ENCODE measurements at places on chromosomes 7 and 10. TPM values are rescaled to one million over a fixed set of nuclear protein-coding genes. Genes with fewer than 3 reads are reported as not detected.
A peak's percentile ranks its signal among the peaks of the same experiment; 100 is the strongest.

GRCh38 chr10:44105696-44106095 lies 279.2 kb downstream of the CXCL12 start:
- H3K4me3 ChIP-seq: no peak overlapping the region
- H3K36me3 ChIP-seq: no peaks in the 10 kb centered on the region
- H3K4me1 ChIP-seq: no peaks in the 10 kb centered on the region
- no peak for DNase-seq
- no peaks in the 10 kb centered on the region for H3K27me3 ChIP-seq

DNA sequence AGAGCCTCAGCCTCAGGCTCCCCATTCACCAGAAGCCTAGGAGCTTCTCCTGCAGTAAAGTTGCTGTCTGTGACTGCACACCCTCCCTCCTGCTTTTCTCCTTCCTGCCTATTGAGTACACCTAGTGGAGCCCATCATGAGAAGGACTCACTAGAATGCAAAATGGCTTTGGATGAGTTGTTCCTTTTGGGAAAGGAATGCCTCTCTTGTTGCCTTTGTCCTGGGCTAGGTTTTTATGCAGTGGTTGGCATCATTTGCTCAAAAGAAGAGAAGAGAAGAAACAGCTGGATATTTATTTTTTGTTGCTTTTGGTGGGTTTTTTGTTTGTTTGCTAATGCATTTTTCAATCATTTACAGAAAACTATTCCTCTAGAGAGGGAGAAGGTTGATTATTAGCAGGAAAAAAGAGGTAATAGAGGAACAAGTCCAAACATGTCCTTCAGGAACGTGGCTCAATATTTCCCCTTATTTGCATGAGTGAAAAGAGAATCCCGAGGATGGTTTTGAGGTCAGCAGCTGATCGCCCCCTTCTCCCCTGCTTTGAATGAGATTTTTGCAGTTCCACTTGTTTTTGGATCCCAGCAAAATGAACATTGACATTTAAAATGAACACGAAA lies 369.9 kb upstream of the NRP1 start:
- no peaks in the 10 kb centered on the region for H3K36me3 ChIP-seq
- no peak for DNase-seq
- H3K27me3 ChIP-seq: peaks cover 18% of the 10 kb centered on the region
- H3K4me1 ChIP-seq: no peaks in the 10 kb centered on the region

DNA sequence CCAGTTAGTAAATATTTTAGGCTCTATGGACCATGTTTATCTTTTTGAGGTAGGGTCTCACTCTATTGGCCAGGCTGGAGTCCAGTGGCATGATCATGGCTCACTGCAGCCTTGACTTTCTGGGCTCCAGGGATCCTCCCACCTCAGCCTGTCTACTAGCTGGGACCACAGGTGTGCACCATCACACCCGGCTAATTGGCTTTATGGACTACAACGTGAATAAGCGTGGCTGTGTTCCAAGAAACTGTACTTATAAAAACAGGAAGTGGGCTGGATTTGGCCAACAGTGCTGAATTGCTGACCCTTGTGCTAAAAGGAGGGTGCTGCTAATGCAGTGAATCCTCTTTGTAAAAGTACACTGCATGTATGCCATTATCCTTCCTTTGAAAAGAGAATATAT lies 111.7 kb upstream of the CDK13 start:
- H3K27me3 ChIP-seq: peaks cover 55% of the 10 kb centered on the region
- DNase-seq: no peak
- no peak overlapping the region for H3K27ac ChIP-seq
- no peaks in the 10 kb centered on the region for H3K36me3 ChIP-seq
- no peak overlapping the region for H3K4me3 ChIP-seq

- H3K36me3 ChIP-seq: no peaks in the 10 kb centered on the region
- no peak overlapping the region for H3K4me3 ChIP-seq
- H3K4me1 ChIP-seq: peaks cover 16% of the 10 kb centered on the region
- H3K27ac ChIP-seq: no peak overlapping the region
Observed at GRCh38 chr10:70433581-70434280, 7.8 kb downstream of the NODAL start.

DNA sequence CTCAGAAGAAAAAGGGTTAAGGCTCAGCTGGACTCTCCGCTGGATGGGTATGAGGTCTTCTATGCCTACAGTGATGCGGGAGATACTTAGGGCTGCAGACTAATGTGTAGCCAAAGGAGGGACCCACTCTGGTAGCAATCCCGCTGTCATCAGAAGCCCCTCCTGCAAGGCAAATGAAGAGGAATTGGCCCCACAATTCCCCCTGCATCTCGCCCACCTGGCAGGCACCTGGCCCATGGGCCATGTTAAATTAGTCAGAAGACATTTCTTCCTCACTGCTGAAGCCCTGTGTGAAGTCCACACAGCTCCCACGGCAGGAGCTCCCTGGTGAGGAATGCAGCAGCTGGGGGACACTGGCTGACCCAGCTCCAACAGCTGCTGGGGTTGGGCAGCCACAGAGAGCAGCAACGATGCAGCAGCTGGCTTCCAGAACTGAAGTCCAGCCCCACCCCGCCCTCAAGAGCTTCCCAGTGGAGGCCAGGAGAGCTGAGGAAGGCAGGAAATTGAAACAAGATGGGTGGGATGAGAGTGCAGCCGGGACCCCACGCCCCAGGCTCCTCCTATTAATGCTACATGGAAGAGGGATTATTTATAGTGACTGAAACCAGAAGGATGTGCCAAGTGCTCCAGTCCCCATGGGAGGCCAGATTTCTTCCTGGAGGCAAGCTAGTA lies 5.5 kb downstream of the VSTM4 start:
- no peaks in the 10 kb centered on the region for H3K4me1 ChIP-seq
- H3K27me3 ChIP-seq: peaks cover 29% of the 10 kb centered on the region
- DNase-seq: no peak
- no peaks in the 10 kb centered on the region for H3K36me3 ChIP-seq
- H3K27ac ChIP-seq: no peak overlapping the region

DNA sequence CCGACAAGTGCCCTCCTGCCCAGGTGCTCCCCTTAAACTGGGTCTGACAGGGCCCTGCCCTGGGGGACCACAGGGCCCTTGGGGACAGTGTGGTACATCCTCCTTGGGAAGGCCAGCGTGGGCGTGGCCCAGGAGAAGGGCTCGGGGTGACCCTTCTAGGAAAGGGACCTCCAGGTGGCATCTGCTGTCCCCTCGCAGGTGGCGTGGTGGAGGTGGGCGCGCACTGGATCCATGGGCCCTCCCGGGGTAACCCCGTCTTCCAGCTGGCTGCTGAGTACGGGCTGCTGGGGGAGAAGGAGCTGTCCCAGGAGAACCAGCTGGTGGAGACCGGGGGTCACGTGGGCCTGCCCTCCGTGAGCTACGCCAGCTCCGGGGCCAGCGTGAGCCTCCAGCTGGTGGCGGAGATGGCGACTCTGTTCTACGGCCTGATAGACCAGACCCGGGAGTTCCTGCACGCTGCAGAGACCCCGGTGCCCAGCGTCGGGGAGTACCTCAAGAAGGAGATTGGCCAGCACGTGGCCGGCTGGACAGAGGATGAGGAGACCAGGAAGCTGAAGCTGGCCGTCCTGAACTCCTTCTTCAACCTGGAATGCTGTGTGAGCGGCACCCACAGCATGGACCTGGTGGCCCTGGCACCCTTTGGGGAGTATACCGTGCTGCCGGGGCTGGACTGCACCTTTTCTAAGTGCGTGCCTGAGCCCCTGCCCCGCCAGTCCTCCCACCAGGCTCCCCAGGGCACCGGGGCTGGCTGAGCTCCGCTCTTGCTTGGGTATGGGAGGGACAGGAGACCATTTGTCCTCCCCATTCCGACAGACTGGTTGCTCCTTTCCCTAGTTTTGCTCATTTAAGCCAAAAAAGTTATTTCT lies 972 bp downstream of the PAOX start:
- no peaks in the 10 kb centered on the region for H3K36me3 ChIP-seq
- H3K4me1 ChIP-seq: no peaks in the 10 kb centered on the region
- no peaks in the 10 kb centered on the region for H3K27me3 ChIP-seq

DNA sequence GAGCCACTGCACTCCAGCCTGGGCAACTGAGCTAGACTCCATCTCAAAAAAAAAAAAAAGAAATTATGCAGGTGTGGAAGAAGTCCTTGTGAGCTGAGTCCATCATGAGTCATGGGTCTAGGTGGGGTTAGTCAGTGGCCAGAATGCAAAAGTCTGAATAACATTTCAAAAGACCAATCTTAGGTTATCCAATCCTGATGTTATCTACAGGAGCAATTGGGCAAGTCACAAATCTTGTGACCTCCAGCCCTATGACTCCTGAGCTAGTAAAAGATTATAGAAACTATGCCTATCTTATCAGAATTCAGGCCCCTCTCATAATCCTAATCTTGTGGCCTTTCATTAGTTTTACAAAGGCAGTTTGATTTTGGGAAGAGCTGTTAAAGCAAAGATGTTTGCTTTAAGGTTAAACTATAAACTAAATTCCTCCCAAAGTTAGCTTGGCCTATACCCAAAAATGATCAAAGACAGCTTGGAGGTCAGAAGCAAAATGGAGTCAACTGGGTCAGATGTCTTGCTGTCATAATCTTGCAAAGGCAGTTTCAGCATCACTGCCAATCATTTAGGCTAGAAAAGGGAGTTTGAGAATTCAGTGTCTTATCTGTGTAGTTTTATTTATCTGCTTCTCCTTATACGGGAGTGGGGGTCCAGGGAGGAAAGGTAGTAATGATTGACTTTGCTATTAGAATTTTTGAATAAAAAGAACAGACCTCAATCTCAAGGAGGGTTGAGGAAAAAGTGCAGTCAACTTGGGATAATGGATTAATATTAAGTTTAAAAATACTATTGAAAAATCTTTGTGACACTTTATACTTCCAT lies 71.2 kb upstream of the TRIM24 start:
- H3K27me3 ChIP-seq: no peaks in the 10 kb centered on the region
- no peak overlapping the region for H3K4me3 ChIP-seq
- H3K36me3 ChIP-seq: no peaks in the 10 kb centered on the region
- H3K4me1 ChIP-seq: no peaks in the 10 kb centered on the region
- no peak for DNase-seq
- H3K27ac ChIP-seq: no peak overlapping the region

DNA sequence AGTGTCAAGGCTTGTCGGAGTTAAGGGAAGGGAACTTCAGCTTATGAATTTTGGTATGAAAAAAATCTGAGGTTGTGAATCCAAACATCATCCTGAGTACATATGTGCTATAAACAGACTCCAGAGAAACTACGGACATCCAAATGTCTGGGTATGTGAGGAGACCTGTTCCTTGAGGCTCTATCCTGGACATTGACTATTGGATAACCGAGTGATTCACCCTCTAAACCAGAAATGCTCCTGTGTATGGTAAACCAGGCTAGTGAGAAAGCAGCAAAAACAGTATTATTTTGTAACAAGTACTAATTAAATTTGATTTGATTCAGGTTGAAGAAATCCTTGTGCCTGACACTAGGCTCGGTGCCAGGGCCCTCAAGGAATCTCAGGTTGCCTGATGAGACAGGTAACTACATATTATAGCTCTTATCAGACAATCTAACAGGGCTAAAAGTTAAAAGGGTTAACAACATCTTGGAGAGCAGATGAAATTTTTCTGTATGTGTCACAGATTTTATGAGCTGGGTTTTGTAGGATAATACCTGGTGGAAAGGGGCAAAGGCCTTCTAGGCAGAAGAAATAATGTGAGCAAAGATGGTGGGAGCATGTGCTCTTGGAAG lies 10.4 kb upstream of the STOX1 start:
- no peak overlapping the region for H3K27ac ChIP-seq
- H3K36me3 ChIP-seq: no peaks in the 10 kb centered on the region
- H3K4me3 ChIP-seq: no peak overlapping the region
- DNase-seq: no peak
- H3K4me1 ChIP-seq: no peaks in the 10 kb centered on the region

GRCh38 chr10:96671211-96671890 lies 49.0 kb downstream of the PIK3AP1 start:
- H3K4me3 ChIP-seq: peak overlapping the region; percentile 2
- H3K27ac ChIP-seq: peak overlapping the region; percentile 64
- peak; percentile 42 for DNase-seq

DNA sequence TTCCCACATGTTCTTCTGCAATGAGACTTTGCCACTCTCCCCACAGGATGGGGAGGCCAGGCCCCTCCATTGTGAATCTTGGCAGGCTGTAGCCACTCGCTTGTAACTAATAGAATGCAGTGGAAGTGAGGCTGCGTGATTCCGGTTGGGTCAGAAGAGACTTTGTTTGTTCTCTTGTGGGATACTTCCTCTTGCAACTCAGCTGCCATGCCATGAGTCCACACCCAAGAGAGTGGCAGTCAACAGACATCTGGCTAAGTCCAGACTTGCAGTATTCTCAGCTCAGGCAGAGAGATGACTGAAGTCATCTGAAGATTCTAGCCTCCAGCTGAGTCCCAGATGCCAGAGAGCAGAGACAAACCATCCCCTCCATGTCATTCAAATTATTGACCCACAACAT lies 153.4 kb upstream of the GDF10 start:
- H3K4me3 ChIP-seq: no peak overlapping the region
- H3K27me3 ChIP-seq: no peaks in the 10 kb centered on the region
- no peak overlapping the region for H3K27ac ChIP-seq
- no peak for DNase-seq
- no peaks in the 10 kb centered on the region for H3K36me3 ChIP-seq
- peaks cover 13% of the 10 kb centered on the region for H3K4me1 ChIP-seq

- no peaks in the 10 kb centered on the region for H3K36me3 ChIP-seq
- H3K27ac ChIP-seq: no peak overlapping the region
- H3K27me3 ChIP-seq: peaks cover 32% of the 10 kb centered on the region
- no peak for DNase-seq
- H3K4me3 ChIP-seq: no peak overlapping the region
- peaks cover 20% of the 10 kb centered on the region for H3K4me1 ChIP-seq
Observed at GRCh38 chr10:88118729-88119128, 255.3 kb downstream of the PTEN start.

- no peaks in the 10 kb centered on the region for H3K36me3 ChIP-seq
- no peak overlapping the region for H3K4me3 ChIP-seq
- H3K27ac ChIP-seq: no peak overlapping the region
- no peaks in the 10 kb centered on the region for H3K27me3 ChIP-seq
Observed at GRCh38 chr10:131677671-131678070, 223.1 kb upstream of the PPP2R2D start.

DNA sequence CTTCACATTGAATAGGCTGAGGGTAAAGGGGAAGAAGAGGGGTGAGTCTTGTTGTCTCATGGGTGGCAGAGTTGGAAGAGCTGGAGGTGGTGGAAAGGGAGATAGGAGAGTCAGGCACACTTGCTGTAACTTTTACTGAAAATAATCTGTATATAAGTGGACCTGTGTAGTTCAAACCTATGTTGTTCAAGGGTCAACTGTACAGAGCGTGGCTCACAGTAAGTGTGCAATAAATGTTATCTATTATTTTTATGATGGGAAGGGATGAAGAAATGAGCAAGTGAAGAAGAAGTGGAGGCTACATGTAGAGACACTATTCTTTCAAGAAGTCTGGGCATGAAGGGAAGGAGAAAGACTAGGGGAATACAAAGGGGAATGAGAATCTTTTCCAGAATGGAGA lies 71.5 kb upstream of the FAM133B start:
- peaks cover 10% of the 10 kb centered on the region for H3K36me3 ChIP-seq
- no peak for DNase-seq
- no peak overlapping the region for H3K27ac ChIP-seq
- no peak overlapping the region for H3K4me3 ChIP-seq
- H3K27me3 ChIP-seq: no peaks in the 10 kb centered on the region
- peaks cover 27% of the 10 kb centered on the region for H3K4me1 ChIP-seq

CACNB2 gene
- not detected for total RNA-seq

UTF1 gene
- 0.21 TPM for total RNA-seq

GSTO2 gene
- total RNA-seq: 9.5 TPM

ZRANB1 gene
- 15.0 TPM for total RNA-seq

CARD11 gene
- 114 TPM for total RNA-seq

SEM1 gene
- total RNA-seq: 22.8 TPM

CRCP gene
- 48.8 TPM for total RNA-seq

BICC1 gene
- not detected for total RNA-seq

FFAR4 gene
- not detected for total RNA-seq

PLA2G12B gene
- not detected for total RNA-seq

RNF32 gene
- total RNA-seq: 3.1 TPM
